GM23338 (cell line): ENCODE measurements at places on chromosomes 16 and 17. TPM values are rescaled to one million over a fixed set of nuclear protein-coding genes. Genes with fewer than 3 reads are reported as not detected.

GRB7 gene
- 23.1 and 28.9 TPM in 2 replicates for total RNA-seq

DNA sequence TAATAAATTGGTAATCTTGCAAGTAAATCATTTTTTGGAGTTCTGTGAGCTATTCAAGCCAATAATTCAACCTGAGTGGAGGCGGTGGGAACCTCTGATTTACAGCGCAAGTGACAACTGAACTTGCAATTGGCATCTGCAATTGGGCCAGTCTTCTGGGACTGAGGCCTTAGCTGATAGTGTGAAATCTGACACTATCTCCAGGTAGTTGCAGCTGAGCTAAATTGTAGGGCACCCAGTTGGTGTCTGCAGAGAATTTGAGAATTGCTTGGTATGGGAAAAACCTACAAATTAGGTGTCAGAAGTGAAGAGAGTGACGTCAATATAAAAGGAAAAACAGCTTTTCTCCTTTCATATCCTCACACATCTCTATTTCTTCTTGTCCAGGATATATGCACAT is 1633.6 kb upstream of the GOT2 start:
- H3K4me3 ChIP-seq: no peak overlapping the region
- no peaks in the 10 kb centered on the region for H3K36me3 ChIP-seq
- H3K27ac ChIP-seq: no peak overlapping the region
- DNase-seq: no peak
- H3K27me3 ChIP-seq: no peaks in the 10 kb centered on the region
- no peaks in the 10 kb centered on the region for H3K4me1 ChIP-seq

DNA sequence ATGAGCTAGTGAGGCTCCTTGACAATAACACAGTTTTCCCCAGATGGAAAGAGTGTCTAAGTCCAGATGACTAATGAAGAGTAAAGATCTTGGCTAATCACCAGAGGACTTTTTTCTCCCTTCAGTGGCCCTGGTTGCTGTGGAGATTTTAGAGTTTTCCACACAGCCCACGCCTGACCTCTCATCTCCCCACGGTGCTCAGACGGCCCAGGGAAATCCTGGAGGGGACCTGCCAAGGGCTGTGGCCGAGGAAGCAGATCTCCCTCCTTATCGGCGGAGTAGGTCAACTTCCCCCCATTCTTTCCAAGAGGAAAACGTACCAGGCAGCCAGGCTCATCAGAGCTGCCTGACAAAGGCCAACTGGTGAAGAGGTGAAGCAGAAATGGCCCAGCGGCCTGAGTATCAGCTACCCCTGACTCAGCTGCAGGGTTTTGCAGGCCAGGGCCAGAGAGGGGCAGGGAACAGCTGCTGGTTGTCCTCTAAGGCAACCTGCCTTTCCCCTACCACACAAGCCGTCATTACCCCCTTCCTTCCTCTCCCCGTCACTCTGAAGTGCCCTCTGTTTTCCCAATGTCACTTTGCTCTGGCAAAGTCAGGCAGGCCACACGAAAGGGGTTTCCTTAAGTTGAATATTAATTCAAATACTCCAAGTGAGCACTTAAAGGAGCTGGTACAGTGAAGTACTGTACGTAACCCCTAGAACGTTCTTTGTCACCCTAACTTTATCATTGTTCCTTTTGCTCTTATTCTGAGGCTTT is 140.2 kb upstream of the ADAMTS18 start:
- no peak overlapping the region for H3K27ac ChIP-seq
- no peaks in the 10 kb centered on the region for H3K36me3 ChIP-seq
- DNase-seq: no peak
- no peak overlapping the region for H3K4me3 ChIP-seq
- H3K27me3 ChIP-seq: no peaks in the 10 kb centered on the region

DNA sequence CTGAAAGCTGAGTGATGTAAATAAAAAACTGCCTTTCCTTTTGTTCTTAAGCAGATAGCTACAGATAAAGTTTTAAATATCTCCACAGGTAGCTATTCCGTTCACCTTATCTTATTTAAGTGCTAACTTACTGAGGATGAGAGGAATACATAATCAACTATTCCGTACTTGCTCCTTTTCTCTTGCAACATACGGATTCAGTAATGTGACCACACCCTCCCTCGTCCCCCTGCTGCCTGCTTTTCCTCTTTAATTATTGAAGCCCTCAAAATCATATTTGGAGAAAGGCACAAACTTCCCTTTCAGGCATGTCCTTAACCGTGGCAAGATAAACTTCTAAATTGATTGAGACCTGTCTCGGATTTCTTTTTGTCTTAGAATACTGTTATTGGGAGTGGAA is 101.4 kb downstream of the MAP2K4 start:
- H3K36me3 ChIP-seq: peaks cover 5% of the 10 kb centered on the region; the same call in 1 of the 2 replicates
- peak; percentile 5 for DNase-seq
- peaks cover 41% of the 10 kb centered on the region for H3K4me1 ChIP-seq
- no peaks in the 10 kb centered on the region for H3K27me3 ChIP-seq

DNA sequence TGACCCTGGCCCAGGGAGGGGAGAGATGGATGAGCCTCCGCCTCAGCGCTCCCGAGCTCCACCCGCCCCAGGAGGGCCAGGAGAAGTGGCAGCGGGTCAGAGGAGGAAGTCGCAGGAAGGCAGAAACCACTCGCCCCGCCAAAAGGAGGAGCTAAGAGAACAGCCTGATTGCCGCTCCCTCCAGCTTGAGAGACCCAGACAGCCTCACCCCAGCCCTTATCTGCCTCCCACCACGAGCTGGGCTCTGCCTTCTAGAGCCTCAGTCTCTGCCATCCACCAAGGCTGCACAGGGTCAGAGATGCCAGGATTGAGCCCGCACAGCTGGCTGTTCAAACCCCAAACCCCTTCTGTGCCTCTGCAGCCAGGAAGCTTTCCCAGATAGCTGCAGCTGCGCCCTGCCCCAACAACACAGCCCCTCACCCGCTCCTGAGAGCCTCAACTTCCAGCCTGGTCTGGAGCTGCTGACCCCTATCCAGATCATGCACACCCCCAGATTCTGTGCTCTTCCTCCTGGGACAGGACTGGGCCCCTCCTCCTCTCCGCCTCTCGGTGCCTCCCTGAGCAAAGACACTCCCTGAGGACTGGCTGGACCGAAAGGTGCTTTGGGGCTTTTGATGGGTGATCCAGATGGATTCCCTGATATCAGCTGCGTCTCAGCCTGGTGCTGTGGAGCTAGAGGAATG is 1.0 kb upstream of the ATP2A3 start:
- H3K27ac ChIP-seq: peak overlapping the region; percentile 66; the same call in 1 of the 2 replicates
- peak overlapping the region; percentile 62 for H3K4me3 ChIP-seq
- peaks cover 14% of the 10 kb centered on the region for H3K27me3 ChIP-seq
- peak; percentile 90 for DNase-seq

GRCh38 chr17:79984045-79984840 is 51.4 kb downstream of the TBC1D16 start:
- DNase-seq: no peak
- no peak overlapping the region for H3K4me3 ChIP-seq
- H3K27ac ChIP-seq: no peak overlapping the region
- H3K36me3 ChIP-seq: no peaks in the 10 kb centered on the region

PLD6 gene
- not detected in 2 replicates for total RNA-seq

HOXB9 gene
- not detected in 2 replicates for total RNA-seq

DNA sequence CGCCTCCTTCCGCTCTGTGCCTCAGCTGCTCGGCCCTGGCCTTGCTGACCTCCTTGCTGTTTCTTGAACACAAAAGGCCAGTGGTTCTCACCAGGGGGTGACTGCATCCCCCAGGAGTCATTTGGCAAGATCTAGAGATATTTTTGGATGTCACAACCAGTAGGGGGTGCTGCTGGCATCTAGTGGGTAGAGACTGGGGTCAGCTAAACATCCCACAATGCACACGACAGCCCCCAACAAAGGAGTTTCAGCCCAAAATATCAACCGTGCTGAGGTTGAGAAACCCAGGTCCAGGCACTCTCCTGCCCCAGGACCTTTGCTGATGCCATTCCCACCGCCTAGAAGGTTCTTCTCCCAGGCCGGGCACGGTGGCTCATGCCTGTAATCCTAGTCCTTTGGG is 39.7 kb downstream of the ABCC6 start:
- no peaks in the 10 kb centered on the region for H3K27me3 ChIP-seq
- H3K4me1 ChIP-seq: no peaks in the 10 kb centered on the region
- no peak overlapping the region for H3K4me3 ChIP-seq
- no peak overlapping the region for H3K27ac ChIP-seq

DNA sequence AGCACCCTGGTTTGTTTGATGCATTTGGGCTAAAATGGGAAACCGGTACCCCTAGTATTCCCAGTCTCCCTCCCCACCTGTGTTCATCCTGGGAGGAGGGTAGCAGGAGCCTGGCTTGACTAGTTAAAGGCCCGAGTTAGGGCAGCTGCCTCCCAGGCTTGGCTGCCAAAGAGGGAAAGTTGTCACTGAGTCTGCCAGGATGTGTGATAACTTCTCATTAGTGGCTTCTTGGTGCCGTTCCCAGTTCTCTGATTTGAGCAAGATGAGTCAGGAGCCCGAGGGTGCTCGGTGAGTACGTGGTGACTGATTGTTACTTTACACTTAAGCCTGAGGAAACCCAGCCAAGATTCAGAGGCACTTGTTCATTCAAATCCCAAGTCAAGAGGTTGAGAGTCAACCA is 2.5 kb downstream of the KRT32 start:
- no peak overlapping the region for H3K4me3 ChIP-seq
- no peaks in the 10 kb centered on the region for H3K27me3 ChIP-seq
- no peak overlapping the region for H3K27ac ChIP-seq
- no peak for DNase-seq

MYO15B gene
- 7.2 and 12.4 TPM in 2 replicates for total RNA-seq

DNA sequence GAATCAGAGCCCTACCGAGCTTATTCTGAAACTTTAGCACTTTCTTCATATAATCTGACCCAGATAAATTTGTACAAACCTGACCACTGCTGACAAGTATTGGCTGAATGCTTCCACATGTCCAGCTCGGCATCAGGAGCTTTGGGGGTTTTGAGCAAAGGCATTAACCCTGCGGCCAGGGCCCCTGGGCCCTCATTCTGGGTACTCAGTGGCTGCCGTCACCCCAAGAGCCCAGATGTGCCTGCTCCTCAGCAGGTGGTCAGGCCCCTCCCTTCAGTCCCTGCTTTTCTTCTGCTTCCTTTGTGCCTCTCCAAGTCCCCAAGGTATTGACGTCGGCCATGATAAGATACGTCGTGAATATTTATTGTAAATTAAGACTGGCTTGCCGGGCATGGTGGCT is 47.3 kb upstream of the CHMP6 start:
- peaks cover 3% of the 10 kb centered on the region; the same call in 1 of the 2 replicates for H3K36me3 ChIP-seq
- H3K27me3 ChIP-seq: no peaks in the 10 kb centered on the region
- H3K4me1 ChIP-seq: no peaks in the 10 kb centered on the region
- H3K27ac ChIP-seq: no peak overlapping the region
- DNase-seq: no peak

DNA sequence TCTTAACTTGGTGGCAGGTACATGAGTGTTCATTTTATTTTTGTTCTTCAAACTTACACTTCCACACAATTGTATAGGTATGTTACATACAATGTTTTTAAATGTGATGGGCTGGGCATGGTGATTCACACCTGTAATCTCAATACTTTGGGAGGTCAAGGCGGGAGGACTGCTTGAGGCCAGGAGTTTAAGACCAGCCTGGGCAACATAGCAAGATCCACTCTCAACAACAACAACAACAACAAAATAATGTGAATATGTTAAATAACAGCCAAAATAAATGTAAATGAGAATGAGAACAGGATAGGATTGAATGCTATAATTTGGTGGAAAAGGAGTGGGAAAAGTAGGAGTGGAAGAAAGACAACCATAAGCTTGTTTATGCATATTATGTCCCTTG is 2.6 kb downstream of the NSMCE1 start:
- DNase-seq: no peak
- H3K27ac ChIP-seq: no peak overlapping the region
- H3K4me1 ChIP-seq: peaks cover 12% of the 10 kb centered on the region
- no peaks in the 10 kb centered on the region for H3K27me3 ChIP-seq
- H3K4me3 ChIP-seq: no peak overlapping the region
- H3K36me3 ChIP-seq: no peaks in the 10 kb centered on the region

OR1A1 gene
- not detected in 2 replicates for total RNA-seq

HAP1 gene
- total RNA-seq: 2.2 and 3.5 TPM in 2 replicates

CMTM2 gene
- not detected in 2 replicates for total RNA-seq

- no peak overlapping the region for H3K4me3 ChIP-seq
- no peaks in the 10 kb centered on the region for H3K4me1 ChIP-seq
- H3K27ac ChIP-seq: no peak overlapping the region
- H3K27me3 ChIP-seq: no peaks in the 10 kb centered on the region
Measured at GRCh38 chr16:16015849-16016248, 66.4 kb downstream of the ABCC1 start.

DNA sequence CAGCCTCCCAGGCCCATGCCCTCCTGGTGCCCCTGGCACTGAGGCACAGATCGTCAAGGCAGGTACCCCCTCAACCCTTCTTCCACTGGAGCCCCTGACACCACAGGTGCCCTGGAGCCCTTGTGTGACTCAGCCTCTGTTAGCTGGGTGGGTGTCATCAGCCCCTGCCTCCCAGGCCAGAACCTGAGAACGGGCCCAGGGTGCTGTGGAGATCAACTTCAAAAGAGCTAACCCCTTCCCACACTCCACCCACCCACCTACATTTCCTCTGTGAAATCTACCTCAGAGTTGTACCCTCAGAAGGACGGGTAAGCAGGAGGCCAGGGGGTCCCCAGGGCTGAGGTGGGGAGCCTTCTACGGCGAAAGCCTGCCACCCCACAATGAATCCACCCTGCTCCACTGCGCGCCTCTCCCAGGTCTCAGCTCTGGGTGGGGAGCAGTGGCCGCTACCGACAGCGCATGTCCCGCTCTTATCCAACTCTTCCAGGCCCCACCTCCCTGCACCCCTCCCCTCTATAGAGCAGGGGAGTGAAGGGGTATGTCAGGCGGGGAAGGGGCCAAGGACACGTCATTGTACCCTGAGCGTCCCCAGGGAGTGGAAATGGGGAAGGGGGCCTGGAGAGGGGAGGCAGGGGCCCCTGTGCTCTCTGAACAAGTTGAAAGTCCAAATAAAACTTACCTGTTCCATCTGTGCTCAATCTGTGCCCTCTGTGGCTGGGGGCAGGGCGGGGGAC is 17.6 kb downstream of the TBKBP1 start:
- H3K27ac ChIP-seq: no peak overlapping the region
- H3K4me3 ChIP-seq: no peak overlapping the region
- H3K4me1 ChIP-seq: peaks cover 13% of the 10 kb centered on the region; the same call in 1 of the 2 replicates
- no peak for DNase-seq
- H3K27me3 ChIP-seq: peaks cover 28% of the 10 kb centered on the region
- no peaks in the 10 kb centered on the region for H3K36me3 ChIP-seq

GRCh38 chr16:6247150-6247549 is 1085.5 kb upstream of the RBFOX1 start:
- no peaks in the 10 kb centered on the region; the same call in 1 of the 2 replicates for H3K36me3 ChIP-seq
- no peak for DNase-seq
- no peaks in the 10 kb centered on the region for H3K27me3 ChIP-seq

DNA sequence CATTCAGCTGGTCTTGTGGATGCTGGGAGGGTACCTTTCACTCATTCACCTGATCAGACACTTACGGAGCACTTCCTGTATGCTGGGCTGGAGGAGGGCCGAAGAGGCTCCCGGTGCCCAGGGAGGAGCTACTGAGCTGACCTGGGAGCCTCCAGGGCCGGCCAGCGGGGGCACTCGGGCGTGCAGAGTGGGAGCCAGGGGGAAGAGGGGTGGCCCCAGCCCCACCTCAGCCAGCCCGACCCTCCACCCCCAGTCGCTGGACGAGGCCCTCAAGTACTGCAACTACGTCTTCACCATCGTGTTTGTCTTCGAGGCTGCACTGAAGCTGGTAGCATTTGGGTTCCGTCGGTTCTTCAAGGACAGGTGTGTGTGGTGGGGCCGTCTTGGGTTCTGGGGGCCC is 10.3 kb downstream of the TPSG1 start:
- H3K4me1 ChIP-seq: no peaks in the 10 kb centered on the region
- no peak for DNase-seq

MT4 gene
- total RNA-seq: not detected in 2 replicates

SLC35G6 gene
- not detected in 2 replicates for total RNA-seq
